ENCODE measurements at places on chromosomes 13 and 19.
A peak's percentile ranks its signal among the peaks of the same experiment; 100 is the strongest.

- DNase-seq = no peak
Observed at GRCh38 chr19:33630880-33631608, 9.3 kb downstream of the CHST8 start.

DNA sequence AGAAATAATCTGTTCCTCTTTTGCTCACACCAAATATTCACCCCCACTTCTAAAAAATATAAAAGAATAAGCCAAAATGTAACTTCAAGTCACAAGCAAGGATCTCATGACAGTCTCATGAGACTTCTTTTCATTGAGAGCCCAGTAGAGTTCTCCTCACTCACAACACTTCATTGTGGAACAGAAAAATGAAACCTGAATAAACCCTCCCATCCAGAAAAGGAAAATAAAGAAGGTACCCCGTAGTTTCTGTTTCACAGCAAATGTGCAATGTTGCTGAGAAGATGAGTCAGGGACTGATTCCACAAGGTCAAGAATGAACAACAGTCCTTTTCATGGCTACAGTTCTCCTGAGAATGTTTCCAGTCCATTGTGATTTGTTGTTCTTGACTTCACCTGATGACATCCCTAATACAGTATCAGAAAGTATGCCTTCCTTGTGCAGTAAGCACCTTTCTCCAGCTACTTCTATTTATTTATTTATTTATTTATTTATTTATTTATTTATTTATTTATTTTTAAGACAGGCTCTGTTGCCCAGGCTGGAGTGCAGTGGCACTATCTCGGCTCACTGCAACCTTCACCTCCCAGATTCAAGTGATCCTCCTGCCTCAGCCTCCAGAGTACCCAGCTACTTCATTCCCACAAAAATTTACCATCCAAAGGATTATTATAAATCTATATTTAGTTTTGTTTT is 6.4 kb upstream of the ZNF841 start:
- DNase-seq = no peak

- DNase-seq = no peak
Observed at GRCh38 chr13:108586826-108587225, 42.6 kb upstream of the MYO16 start.

GRCh38 chr19:50476224-50476906 is at the start of the genes EMC10 and GARIN5A:
TSS of gene EMC10 (plus strand) at chr19:50476507. CDS start at chr19:50476545, 38 bp downstream.
TSS of gene GARIN5A (minus strand) at chr19:50476848. CDS start at chr19:50476388, 460 bp downstream.
- peak; percentile 87 for DNase-seq

DNA sequence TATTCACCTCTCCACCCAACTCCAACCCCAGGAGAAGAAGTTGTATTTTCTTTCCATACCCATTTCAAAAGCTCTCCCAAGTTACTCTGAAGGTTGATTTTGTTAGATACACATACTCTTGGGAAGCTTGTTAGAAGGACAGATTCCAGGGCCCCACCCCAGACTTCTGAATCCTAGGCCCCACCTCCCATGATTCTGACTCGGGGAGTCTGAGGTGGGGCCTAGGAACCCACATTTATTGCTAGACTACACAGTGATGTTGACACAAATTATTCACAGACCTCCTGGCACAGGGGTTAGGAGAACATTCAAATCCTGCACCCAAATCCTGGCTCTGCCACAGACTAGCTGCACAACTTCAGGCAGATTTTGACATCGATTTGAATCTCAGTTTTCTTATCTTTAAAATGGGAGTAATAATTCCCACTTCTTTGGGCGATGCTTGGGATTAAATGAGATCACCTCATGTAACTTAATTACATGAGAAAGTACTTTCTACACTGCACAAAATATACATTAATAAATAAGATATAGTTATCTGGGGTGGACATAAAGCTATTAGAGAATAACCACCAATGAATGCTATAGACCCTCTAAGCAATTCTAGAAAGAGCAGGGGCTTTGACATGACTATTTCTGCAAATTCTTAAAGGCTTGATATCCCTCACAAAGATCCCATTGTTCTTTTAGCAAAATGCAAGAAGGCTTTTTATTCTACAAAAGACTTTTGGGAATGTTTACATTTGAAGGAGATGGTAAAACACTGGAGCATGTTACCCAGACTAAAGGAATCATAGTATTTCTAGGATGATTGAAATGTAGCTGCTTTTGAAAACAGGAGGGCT is 18.0 kb downstream of the MBNL2 start:
- DNase-seq = no peak

- DNase-seq = no peak
Observed at GRCh38 chr13:93217721-93218261, 8.8 kb upstream of the GPC6 start.

- DNase-seq = no peak
Observed at GRCh38 chr13:93328943-93329342, 102.3 kb downstream of the GPC6 start.

DNA sequence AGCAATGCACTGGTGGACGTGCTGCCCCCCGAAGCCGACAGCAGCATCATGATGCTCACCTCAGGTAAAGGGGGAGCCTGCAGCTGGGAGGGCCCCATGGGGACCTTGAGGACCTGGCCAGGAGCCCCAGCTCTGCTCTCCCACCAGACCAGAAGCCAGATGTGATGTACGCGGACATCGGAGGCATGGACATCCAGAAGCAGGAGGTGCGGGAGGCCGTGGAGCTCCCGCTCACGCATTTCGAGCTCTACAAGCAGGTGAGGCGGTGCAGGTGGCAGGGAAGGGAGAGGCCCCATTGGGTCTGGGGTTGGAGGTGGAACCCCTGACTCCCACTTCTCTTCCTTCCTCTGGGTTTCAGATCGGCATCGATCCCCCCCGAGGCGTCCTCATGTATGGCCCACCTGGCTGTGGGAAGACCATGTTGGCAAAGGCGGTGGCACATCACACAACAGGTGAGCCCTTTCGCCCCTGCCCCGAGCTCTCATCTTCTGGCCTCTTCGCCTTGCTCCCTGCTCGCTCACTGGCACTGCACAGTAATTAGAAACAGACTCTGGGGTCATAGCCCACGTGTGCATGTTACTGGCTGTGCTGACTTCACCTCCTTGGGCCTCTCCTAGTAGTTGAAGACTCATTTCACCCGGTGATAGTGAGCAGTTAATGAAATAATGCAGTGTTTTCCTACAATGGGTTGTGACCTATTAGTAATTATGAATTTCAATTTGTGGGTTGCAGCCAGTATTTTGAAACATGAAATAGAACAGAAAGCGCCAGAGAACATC is 3.6 kb downstream of the PSMC4 start:
- DNase-seq = no peak

- no peak for DNase-seq
Observed at GRCh38 chr19:511101-511851, 4.0 kb downstream of the TPGS1 start.

DNA sequence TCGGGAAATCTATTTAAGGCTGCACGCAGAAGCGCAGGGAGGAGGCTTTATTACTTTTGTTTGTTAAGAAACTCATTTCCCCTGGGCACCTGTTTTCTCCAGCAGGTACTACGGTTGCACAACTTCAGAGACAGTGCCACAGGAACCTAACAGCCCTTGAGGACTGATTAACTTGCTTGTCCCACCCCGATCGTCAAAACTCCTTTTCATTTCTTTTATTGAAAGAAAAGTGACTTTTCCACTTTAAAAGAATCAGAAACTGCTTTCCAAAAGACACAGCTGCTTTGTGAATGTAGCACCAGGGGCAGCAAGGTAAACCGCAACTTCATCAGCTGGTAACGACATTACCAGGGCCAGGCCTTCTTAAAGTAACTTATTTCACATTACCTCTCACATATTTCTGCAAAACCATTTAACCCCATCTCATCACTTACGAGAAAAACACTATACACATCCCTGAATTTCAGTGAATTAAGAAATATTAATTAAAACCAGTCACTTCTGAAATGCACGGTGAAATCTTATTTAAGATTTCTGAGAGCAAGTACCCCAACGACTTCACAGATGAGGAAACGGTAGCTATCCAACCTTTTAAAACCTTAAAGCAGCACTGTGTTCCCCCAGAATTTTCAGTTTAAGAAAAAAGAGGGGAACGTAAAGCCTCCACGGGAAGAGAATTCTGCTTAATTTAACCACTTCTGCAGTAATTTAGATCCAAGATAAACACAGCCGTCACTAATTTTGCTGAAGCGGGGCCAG is 1.4 kb downstream of the ANKRD10 start:
- no peak for DNase-seq

All from NCI-H460 (cell line).